ENCODE measurements at places on chromosomes 4 and X.

- DNase-seq: no peak
Observed at GRCh38 chr4:2322841-2323240, 60.9 kb upstream of the MXD4 start.

DNA sequence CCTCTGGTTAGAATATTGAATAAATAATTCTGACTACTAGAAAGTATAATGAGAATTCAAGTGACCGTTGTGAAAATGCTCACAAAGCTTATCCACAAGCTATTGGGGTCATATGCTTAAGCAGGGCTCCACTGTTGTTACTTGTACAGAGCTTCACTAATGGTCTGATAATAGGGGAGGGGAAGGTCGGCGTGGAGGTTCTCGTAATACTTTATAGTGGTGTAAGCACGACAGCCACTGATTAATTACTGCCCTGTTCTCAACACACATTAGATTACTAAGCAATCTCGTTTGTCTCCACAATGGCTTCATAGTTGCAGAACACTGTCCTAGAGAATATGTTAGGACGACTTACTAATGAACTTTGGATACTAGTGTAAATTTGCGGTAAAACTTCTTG lies 11.6 kb downstream of the UNC5C start:
- no peak for DNase-seq

DNA sequence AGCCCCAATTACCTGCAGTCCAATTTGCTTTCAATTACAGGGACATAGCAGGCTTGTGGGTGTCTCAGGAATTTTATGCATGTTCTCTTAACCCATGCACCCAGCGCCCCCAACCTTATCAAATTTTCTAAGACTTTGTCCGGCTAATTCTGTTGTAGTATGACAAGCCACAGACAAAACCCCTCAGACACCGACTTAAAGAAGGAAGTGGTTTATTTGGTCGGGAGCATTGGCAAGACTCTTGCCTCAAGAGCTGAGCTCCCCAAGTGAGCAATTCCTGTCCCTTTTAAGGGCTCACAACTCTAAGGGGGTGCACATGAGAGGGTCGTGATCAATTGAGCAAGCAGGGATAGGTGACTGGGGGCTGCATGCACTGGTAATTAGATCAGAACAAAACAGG lies 28.7 kb upstream of the IL9R start:
- DNase-seq: no peak

DNA sequence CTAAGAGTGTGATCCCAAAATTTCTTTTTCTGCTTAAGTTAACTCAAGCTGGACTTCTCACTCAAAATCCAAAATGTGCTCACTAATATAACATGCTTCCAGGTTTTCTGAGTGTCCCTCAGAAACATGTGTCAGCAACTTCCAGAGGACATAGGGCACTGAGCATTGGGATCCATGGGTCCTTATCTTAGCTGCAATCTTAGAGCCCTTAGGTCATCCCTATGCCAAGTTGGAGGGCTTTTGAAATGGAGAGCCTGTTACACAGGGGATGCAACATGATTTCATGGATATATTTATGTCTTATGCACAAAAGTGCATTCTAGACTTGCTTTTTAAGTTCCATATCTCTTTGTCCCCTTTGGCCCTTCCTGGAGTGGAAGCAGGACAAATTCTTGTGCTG lies 11.7 kb upstream of the HCCS start:
- DNase-seq: no peak

DNA sequence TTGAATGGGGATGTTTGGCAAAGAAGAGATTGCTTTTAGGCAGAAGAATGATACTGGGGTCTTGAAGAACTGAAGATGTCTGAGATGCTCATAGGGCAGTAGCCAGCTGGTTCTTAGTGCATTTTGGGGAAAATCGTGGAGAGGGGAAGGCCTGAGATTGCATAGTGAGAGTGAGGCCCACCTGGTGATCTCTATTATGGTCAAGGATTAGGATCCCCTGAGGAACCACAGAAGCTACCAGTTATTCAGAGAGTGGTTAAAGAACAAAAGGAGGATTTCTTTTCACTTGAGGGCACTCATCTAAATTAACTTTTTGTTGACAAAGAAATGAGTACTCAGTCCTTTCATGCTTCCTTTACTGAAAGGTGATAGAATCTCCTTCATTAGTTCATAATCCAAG lies 271.3 kb upstream of the HAND2 start:
- DNase-seq: no peak

- no peak for DNase-seq
Observed at GRCh38 chrX:113935518-113935917, 648.4 kb upstream of the HTR2C start.

DNA sequence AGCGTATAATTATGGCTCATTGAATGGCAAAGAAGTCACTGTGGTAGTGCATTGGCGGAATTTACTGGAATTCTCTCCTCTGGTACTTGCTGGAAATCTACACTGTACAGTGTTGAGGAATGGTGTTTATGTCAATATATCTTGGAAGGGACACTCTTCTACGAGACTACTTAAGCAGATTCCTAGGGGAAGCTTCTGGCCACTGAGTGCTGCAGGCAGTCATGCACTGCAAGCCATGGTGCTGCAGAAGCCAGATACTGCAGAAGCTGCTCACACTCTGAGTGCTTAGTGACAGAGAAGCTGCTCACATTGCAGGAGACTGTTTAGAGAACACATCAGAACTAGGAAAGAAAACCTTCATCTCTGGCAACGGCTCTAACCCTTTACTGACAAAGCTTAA lies 725.0 kb downstream of the CCSER1 start:
- DNase-seq: no peak

GRCh38 chr4:186757696-186758355 lies 34.2 kb upstream of the FAT1 start:
- DNase-seq: no peak

- DNase-seq: no peak
Observed at GRCh38 chr4:91471280-91471679, 832.5 kb upstream of the GRID2 start.

DNA sequence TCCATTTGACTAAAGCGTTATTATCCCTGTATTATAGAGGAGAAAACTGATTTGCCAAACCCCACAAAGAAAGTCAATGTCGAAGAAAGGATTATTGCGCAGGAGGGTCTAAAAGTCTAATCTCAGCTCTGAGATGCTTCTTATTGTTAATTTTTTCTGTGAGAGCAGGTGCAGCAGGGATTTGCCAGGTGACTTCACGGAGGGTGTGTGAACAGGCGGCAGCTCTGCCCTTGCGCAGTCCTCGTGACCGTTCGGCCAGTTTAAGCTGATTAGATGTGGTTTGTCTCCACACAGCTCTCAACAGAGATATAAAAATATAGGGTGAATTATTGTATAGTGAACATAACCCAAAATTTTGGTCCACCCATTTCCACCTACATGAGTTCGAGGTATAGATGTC lies 28.5 kb downstream of the TENM3 start:
- DNase-seq: no peak

- no peak for DNase-seq
Observed at GRCh38 chr4:180437601-180438000, 1805.6 kb upstream of the TENM3 start.

- DNase-seq: no peak
Observed at GRCh38 chr4:94545296-94545695, 93.6 kb downstream of the PDLIM5 start.

DNA sequence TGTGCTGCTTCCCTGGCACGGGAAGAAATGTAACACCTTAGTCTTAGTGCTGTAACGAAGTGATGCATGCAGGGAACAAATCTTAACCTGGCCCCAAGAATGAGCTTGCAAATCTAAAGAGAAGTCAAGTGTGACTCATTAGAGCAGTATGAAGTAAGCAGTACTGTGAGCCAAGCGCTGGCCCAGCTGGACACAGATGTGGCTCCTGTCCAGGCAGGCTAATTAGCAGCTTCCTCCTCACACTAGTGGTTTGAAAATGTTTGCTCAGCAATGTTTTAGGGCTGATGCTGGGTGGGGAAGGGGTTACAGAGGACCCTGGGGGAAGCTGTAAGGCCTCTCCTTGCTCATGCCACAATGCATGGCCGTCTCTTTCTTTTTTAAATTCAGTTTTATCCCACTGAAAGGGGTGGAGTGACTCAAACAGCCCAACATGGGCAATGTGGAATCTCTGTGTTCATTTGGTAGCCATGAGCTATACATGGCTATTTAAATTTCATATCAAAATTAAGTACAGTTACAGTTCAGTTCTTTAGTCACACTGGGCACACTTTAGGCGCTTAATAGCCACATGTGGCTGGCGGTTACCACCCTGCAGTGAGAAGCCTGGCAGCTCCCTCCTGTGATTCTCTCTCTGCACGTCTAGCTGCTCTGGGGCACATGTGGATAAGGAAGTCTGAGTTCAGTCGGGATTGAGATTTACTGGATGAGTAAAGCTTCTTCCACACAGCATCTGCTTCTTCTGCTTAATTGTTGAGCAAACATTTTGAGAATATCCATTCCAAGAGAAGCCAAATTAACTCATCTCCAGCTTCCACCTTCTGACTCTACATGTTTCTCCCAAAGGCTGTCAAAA lies 48.8 kb downstream of the MAP7D2 start:
- peak; percentile 11 for DNase-seq

GRCh38 chr4:148061795-148062194 lies 329.9 kb downstream of the ARHGAP10 start:
- no peak for DNase-seq
